ENCODE measurements at places on chromosomes 7 and 10.

- no peak for DNase-seq
Observed at GRCh38 chr7:136293272-136293671, 316.1 kb upstream of the MTPN start.

GRCh38 chr7:43467846-43468245, 115.1 kb upstream of the STK17A start:
- DNase-seq, result no peak

GRCh38 chr10:124266468-124267230, 152.1 kb downstream of the OAT start:
- DNase-seq, result peak; percentile 60

GRCh38 chr10:26543567-26544306, 105.6 kb downstream of the APBB1IP start:
- DNase-seq, result no peak

DNA sequence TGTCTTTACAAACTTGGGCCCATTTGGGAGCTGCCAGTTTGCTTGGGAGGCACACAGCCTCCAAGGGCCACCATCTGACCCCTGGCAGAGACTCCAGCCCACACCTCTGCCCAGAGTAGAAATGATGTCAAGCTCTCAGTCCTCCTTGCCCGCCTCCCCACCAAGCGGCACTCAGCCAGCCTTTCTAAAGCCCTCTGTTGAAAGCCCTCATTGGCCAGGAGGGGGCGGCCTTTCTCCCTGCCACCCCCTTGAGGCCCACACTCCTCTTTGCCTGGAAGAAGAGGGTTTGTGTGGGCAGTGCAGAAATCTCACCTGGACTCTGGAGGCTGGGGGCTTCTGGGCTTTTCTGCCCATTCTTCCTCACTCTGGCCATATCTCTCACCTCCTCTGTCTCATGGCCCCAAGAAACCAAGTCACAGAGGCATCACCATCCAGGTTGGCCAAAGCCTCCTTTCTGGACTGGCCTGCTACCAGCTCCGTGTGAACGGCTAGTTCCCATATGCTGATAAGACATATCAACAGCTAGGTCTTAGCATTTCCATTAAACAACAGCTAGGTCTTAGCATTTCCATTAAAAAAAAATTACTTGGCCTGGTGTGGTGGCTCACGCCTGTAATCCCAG, 36.1 kb downstream of the UBTD1 start:
- DNase-seq, result peak; percentile 58

GRCh38 chr10:73859428-73859783, 14.9 kb downstream of the CAMK2G start:
- no peak for DNase-seq

DNA sequence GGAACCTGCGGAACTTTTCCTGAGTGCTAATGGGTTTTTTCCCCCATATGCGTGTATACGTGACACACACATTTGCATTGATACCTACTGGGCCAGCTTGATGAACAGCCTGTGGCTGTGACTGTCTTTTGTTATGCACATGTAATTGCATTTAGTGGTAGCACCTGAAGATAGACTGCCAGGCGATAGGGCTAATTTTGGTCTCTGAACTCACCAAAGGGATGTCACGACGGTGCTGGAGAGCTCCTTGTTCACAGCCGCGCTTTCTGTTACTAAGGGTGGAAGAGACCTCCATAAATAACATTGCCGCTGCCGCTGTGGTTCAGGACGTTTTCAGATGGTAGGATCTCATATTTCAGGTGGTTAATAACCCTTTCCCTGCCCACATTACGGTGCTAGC, 133.2 kb downstream of the CAMK1D start:
- no peak for DNase-seq
